ENCODE measurements at places on chromosomes 11 and 22.

- no peak for DNase-seq
Observed at GRCh38 chr11:3093281-3094191, 36.3 kb upstream of the CARS1 start.

DNA sequence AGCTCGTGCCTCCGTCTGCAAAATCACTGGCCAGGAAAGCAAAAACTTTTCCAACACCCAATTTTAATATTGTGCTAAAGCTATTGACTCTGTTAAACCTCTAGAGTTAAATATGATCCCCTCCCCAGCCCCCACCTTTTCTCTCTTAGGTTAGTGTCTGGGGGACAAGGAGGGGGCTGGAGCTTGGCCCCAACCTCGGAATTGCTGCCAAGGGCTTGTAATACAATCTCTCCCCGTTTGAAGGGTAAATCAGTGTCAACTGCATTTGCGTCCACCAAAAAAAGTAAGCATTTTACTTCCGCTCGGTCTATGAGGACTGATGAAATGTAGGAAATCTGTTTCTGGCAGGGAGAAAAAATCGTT lies at the start of gene GAS2:
Gene GAS2, plus strand, starts transcription at position 287 of the 363 bp plus-strand sequence. CDS start 8,259 bp downstream, outside the sequence.
- no peak for DNase-seq

DNA sequence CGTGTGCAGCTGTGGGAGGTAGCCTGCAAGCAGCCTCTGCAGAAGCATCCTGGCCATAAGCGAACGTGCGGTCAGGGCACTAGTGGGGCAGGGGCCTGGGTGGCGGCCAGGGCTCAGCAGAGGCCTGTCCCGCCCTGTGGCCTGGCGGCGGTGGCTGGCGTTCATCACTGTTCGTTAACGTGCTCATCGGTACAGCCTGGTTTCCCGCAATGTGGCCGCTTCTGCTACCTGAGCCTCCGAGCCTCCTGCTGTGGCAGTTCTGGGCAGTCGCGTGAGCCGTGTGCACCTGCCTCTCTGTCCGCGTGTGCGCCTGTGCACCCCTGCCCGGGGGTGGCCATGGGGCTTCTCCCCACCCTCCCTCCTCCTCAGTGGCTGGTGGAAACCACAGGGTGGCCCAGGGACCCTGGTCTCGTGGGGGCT lies 117.9 kb downstream of the KCNQ1OT1 start:
- no peak for DNase-seq

DNA sequence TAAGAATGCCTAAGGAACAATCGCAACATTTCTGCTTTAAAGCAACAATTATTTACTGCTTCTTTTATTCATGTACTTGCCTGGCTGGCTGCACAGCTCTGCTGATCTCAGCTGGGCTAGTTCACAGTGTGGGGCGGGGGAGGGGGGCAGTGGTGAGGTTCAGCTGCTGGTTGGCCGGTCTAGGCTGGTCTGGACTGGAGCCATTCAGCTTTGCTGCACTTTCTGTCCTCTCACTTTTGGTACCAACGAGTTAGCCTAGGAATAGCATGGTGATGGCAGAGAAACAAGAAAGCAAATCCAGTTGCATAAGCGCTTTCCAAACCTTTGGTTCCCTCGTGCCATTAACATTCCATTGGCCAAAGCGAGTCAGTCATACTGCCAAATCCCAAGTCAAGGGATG lies 16.0 kb upstream of the MIF start:
- no peak for DNase-seq

DNA sequence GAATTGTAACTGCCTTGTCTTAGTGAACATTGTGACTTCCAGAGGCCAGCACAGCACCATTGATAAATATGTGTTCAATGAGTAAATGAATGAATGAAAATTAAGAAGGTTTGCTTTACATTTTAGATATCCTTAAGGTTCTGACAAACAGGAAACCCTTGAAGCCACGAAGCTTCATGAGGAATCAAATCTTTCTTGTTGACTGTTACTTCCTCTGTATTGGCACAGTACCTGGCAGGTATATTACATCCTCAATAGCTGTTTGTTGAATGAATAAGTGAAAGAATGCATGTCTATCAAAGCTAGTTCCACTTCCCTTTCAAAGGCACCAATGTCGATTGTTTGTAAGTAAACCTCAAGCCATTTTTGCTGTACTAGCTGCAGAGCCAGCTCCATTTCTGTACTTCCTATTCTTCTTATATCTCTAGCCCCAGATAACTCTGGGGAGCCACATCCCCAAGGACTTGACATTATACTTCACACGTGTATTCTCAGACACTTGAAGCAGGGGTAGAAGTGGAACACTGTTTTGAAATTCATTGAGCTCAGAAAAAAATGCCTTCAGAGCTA lies 140.3 kb upstream of the RAG2 start:
- DNase-seq = no peak

DNA sequence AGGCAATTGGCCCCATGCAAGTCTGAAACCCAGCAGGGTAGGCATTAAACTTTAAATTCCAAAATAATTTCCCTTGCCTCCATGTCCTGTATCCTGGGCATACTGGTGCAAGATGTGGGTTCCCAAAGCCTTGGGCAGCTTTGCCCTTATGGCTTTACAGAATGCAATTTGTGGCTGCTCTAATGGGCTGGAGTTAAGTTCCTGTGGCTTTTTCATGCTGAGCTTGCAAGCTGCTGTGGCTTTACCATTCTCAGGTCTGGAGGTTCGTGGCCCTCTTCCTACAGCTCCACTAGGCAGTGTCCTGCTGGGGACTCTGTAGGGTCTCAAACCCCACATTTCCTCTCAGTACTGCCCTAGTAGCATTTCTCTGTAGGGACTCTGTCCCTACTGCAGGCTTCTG lies 15.0 kb upstream of the BIRC3 start:
- DNase-seq = no peak

GRCh38 chr11:116835042-116835772 lies 2.2 kb downstream of the APOA1 start:
- DNase-seq = no peak
